ENCODE measurements at places on chromosomes 6 and 20.

DNA sequence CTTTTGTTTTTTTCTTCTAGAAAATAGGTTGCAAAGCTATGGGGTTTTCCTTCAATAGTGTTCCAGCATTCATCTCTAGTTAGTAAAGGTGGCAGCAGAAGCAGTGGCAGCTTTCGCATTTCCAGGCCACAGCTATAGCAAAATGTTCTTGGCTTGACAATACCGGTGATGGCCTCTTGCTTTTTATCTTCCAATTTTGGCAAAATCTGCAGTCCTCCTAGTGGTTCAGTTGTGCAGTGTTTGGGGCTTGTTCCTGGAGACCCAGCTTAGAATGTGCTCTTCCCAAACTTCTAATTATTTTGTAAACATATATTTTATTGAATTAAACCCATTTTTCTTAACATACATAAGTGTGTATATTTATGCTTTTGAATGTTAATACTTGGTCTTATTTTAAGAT is 370.6 kb upstream of the MAN1A1 start:
- DNase-seq = no peak

- no peak for DNase-seq
Measured at GRCh38 chr6:106788761-106789160, 159.4 kb downstream of the QRSL1 start.

DNA sequence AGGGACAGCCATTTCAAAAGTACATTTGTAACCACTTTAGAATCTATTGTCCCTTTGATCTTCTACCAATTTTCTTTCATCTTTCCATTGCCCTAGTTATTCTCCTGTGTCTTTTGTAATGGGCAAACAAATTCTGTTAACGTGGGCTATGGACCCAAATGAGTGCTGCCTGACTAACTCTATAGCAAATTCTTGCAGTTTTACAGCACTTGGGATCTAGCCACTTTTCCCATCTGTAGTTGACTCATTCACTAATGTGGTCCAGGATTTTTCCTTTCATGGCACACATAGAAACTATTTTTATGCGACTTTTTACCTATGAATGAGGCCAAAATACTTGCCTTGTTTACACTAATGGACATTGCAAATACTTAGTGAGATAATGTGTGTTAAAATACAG is 52.0 kb downstream of the GRIK2 start:
- no peak for DNase-seq

DNA sequence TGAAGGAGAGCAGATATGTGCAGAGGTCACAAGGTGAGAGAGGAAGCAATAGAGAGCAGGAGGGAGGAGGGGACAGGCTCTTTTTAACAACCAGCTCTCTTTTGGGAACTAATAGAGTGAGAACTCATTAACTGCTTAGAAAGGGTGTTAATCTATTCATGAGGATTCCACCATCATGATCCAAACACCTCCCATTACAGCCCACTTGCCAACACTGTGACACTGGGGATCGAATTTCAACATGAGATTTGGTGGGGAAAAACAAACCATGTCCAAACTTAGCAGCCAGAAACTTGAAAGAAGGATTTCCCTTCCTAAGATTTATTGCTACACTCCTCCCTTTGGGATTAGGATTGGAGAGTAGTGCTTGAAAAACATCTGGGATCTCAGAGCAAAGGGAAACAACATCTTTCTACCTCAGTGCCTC is 135.5 kb upstream of the PLCB4 start:
- no peak for DNase-seq

DNA sequence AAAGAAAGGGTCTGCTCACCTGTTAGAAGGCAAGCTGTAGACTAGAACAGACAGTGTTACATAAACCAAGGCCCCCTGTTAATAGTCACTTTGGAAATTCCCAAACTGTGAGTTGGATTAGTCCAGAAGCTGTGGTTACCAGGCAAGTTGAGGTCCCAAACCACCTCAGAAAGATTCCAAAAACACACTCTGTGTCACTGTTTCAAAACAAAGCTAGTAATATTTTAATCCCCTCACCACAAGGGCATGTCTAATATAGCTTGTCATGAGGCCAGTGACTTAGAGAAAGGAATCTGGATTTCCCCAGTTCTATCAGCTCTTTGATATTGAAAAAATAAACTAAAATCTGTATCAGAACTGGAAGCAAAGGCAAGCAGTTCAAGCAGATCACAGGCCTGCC is 244.6 kb downstream of the HAO1 start:
- no peak for DNase-seq

DNA sequence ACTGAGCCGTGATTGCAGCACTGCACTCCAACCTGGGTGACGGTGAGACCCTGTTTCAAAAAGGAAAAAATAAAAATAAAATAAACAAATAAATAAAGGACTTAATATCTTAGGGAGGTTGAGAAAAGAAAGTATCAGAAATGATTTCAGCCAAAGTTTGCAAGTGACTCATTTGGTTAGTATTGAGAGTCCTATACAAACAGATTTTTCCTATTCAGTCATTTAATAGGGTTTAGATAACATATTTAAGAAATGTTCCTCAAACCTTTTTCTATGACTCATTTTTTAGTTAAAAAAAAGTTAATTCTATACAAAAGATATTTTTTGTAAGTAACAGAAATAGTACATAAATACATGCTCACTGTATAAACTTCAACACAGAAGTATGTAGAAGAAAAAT is 235.1 kb downstream of the GJA1 start:
- DNase-seq = no peak

GRCh38 chr6:53287336-53288225 is 61.2 kb downstream of the ELOVL5 start:
- DNase-seq = no peak
